KG1 (cell line): ENCODE measurements at places on chromosomes 7 and 10.
A peak's percentile ranks its signal among the peaks of the same experiment; 100 is the strongest.

GRCh38 chr10:131686781-131687420 is 213.9 kb upstream of the PPP2R2D start:
- DNase-seq = no peak

- DNase-seq = no peak
These were observed 93.7 kb downstream of the MDFIC start for GRCh38 chr7:115015619-115016018.

GRCh38 chr10:29112827-29113615 is 175.8 kb upstream of the LYZL1 start:
- DNase-seq = no peak

GRCh38 chr10:129055986-129056385 is 411.1 kb upstream of the MGMT start:
- no peak for DNase-seq

DNA sequence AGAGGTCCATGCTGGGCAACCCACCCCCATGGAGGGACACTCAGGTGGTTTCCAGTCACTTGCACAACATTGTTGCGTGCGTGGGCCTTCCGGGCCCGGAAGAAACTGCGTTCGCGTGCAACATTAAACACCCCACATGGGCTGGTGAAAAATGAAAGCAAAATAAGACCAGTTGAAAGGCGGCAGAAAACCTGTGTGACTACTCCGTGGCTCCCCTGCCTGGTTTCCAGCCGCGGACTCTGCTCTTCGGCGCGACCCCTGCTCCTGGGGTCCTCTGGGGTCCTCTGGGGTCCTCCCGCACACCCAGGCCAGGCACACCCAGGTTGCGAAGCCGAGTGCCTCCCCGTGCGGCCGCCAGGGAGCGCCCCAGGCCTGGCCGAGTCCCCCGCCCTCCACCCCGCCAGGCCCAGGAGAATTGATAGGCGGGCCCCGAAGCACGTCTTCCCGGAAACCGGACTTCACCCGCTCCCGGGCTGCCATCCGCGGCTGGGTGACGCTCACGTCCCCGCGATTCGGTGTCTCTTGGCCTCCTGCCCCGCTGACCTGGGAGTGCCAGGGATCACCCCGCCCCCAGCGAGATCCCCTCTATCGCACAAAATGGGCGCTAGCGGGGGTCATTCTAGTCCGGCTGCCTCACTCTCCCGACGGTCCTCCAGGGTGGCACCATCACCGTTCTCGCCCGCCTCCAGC is 1.9 kb upstream of the SH2D4B start:
- DNase-seq = no peak

GRCh38 chr7:128167042-128167701 is 73.9 kb upstream of the LEP start:
- no peak for DNase-seq

GRCh38 chr7:35003679-35004303 is 33.5 kb downstream of the DPY19L1 start:
- DNase-seq = no peak

DNA sequence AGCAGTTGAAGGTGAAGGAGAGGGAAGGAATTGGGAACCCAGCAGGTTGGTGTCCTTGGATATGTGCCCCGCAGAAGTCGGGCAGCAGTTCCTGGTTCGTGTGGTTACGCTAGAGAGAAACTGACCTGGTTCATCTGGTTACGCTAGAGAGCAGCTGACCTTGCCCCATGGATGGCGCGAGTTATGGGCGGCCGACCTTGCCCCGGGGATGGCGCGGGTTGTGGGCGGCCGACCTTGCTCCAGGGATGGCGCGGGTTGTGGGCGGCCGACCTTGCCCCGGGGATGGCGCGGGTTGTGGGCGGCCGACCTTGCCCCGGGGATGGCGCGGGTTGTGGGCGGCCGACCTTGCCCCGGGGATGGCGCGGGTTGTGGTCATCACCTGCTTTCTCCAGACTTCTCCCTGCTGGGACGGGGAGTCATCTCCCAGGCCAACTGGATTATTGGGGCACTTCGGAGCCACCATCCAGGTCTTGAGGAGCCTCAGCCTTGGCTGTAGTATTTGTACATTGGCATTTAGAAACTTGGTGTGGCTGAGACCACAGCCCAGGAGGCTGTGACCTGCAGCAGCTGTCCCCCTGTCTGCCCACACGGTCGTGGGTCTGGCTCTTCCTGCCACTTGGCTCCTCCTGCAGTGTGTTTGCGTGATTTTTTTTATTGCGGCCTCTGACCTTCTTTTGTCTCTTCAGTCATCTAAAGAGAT is 6.1 kb downstream of the GET4 start:
- no peak for DNase-seq

- no peak for DNase-seq
These were observed 312.0 kb upstream of the TPK1 start for GRCh38 chr7:145147865-145148264.

- no peak for DNase-seq
These were observed 13.7 kb downstream of the KIN start for GRCh38 chr10:7773845-7774801.

DNA sequence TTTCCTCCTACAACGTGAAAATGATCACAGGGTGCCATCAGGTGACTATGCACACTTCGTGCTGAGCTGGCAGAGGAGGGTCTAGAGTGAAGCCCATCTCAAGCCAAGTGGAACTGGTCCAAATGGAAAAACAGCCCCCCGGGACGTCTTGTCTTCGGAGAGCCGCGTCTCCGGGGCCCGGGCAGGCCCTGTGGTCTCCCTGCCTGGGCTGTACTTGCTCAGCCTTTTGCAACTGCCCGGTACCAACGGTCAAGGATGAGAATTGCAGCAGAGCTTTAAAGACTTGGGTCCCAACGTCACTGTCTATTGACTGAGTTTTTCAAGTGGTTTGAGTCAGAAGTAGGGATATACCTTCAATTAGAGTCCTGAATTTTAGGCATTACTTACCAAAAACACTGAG is 315.5 kb downstream of the PTPRN2 start:
- no peak for DNase-seq

- no peak for DNase-seq
These were observed 58.4 kb upstream of the HDAC9 start for GRCh38 chr7:18437101-18437500.

DNA sequence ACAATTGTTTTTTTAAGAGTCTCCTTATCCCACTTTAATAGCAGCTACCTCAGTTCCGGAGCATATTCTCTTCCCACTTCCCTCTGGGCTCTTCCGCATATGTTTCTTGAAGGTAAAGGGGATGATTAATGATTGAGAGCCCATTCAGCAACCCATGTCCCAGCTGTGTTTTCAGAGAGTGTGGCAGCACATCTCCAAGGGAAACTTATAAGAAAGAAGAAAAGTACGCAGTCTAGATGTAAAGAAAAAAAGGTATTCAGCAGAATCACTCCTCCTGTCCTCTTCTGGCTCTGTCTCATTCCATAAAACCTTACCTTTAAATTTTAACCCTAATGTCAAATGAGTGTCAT is 9.7 kb upstream of the ANKRD7 start:
- DNase-seq = no peak

DNA sequence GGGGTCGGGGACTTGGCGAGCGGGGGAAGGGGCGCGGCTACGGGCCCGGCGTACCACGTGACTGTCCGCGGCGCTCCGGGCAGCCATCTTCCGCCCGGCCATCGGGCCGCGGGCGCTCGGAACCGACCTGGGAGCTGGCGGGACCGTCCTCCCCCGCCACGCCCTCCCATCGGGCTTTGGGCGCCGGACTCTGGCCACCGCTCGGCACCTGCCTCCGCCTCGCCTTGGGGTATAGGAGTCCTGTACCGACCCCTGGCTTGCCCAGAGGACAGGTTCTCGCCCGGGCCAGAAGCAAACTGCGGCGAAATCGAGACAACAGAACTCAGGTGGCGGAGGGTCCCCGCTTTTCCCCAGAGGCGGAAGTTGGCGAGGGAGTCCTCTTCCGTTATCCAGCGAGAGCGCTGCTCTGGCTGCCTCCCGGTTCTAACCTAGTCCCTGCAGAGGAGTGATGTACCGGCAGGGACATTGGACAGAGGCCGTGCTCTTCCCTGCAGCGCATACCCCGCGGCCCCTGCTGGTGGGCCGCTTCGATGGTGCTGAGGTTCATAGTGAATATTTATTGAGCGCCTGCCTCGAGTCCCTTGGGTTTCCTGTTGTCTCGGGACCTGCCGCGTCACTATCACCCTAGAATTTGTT is 1.2 kb upstream of the SGMS1 start:
- peak; percentile 94 for DNase-seq

- DNase-seq = no peak
These were observed 26.5 kb upstream of the CNTNAP2 start for GRCh38 chr7:146090023-146090645.

GRCh38 chr7:74343281-74344131 is 54.3 kb downstream of the CLIP2 start:
- no peak for DNase-seq

GRCh38 chr7:130069179-130069977 is 956 bp upstream of the KLHDC10 start:
- DNase-seq = no peak

DNA sequence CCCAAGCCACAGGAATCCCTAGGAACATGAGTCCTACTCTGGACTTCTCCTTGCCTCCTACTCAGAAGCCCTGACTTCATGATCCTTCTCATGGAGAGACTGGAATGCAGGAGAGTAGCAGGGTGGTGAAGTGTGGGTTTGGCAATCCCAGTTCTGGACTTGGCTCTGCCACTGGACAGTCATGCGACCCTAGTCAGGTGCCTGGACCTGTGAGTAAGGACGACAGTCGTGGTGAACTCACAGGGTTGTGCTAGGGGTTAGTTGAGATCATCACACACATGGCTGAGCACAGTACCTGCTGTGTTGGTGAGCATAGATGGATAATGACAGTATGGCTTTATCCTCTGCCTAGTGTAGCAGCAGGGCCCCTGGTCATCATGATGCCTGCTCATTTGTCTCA is 117.9 kb downstream of the LRRC18 start:
- no peak for DNase-seq

GRCh38 chr10:54131833-54132232 is 669.2 kb downstream of the PCDH15 start:
- DNase-seq = no peak

GRCh38 chr7:46432708-46433107 is 511.6 kb upstream of the IGFBP3 start:
- DNase-seq = no peak

DNA sequence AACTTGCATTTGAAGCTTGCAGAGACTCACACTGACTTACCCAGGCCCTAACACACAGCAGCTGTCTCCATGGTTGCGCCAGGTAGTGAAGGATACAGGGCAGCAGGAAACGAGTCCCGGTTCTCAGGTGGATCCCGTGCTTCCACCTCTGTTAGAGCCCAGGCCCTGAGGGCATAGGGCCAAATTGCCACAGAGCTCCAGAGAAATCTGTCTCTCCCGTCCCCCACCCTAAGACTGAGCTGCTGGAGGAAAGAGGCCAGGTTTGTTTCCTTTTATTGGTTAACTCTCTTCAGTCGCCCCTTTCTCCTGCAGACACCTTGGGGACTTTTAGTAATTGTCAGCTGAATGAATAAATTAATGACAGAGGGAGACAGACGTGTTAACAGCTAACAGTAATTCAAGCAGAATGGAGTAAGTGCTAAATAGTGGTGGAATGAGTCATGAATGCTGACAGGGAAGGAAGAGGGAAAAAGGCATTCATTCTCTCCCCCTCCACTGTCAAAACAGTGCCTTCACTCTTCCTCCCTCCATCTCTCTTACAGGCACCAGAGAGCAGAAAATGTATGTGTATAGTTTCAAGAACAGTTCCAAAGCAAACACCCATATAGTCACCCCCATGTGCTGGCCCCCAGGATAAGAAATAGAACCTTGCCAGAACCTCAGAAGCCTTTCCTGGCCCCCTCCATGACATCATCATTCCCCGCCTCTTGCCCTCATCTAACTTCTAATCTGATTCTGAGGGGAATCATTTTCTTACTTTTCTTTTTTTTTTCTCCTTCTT is 16.8 kb upstream of the DLG5 start:
- no peak for DNase-seq

DNA sequence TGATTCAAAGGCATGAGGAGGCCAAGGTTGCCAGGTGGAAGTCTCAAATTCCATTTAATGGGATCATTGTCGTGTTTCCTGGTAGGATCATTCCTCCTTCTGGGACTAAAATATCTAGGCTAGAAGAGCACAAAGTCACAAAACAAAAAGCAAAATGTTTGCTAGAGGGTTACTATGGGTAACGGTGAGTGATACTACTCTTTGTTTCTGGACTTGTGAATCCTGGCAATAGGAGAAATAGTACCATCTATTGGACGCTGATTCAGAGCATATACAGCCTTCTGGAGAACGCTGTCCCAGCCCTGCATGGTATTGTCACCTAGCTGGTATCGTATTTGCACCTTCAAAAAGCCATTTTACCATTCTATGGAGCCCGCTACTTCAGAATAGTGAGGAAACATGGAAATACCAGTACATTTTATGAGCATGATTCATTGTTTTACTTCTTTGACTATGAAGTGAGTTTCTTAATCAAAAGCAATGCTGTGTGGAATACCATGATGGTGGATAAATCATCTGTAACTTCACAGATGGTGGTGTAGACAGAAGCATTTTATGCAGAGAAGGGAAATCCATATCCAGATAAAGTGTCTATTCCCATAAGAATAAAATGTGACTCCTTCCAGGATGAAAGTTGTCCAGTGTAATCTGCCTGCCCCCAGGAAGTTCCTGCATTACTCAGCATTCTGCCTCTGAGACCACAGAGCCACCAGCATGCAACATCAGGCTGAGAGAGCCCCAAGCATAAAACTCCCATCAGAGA is 361.0 kb downstream of the ETV1 start:
- DNase-seq = no peak

GRCh38 chr10:69880301-69881081 is 78.8 kb downstream of the COL13A1 start:
- no peak for DNase-seq

DNA sequence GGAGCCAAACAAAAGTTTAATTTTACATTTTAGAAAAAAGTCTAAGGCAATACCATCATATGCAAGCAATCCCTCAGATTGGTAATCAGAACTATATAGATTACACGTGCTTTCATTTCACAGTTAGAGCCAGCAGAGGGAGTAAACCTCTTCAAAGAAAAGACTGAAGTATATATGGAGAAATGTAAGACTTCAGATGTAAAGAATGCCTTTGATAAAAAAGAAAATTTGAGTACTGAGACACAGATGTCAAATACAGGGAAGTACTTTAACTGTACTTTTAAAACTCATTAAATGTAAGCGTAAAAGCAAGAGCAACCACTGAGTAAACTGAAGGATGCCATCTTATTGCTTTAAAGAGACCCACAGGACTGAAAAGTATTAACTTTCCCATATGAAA is 101.4 kb upstream of the FAM133B start:
- no peak for DNase-seq

- no peak for DNase-seq
These were observed 159.1 kb downstream of the CELF2 start for GRCh38 chr10:11176746-11177145.

- DNase-seq = no peak
These were observed 11.1 kb downstream of the ADIRF start for GRCh38 chr10:86979296-86979818.
